ENCODE measurements at places on chromosomes 16 and 17.

DNA sequence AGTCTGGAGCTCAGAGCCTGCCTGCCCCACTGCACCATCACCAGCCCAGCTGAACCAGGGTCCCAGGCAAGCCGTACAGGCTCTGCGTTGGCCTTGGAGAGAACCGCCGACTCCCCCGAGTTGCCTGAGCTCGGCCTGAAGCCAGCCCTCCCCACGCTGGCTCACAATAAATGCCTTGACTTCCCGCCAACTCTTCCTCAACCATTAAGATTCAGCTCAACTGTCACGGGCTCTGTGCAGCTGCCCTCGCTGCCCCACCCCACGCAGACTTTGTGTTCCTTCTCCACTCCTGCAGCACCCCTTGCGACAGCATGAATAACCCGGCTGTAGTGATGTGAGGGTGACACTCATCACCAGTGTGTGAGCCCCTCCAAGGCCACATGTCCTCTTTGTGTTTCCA is 4.8 kb upstream of the QPRT start:
- no peak for DNase-seq

GRCh38 chr16:73113336-73113735 is 65.4 kb upstream of the ZFHX3 start:
- no peak for DNase-seq

DNA sequence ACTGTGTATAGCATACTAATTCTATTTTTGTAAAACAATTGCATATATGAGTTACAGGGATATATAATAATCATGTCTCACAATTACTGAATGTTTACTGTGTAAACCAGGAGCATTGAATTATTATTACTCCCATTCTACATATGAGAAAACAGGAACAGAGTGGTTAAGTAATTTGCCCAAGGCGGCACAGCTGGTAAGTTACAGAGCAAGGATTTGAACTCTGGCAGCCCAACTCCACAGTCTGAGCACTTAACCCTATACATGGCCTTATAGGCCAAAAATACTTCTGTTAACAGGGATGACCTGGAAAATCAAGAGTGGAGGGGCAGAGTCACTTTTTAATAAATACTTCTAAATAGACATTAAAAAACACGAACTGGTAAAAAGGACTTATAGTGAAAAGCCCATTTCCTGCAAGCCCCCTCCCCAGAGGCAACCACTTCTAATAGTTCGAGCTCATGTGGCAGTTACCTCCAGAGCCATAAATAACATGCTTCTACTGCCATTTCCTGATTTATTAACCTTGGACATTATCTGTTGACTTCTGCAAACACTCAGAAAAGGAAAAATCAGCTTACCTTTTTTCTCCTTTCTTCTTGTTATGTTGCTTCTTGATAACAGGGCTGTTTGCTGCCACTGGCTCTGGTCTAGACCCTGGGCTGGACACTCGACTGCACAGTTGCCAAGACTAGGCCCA is 22.1 kb upstream of the ADGRG1 start:
- DNase-seq: no peak

DNA sequence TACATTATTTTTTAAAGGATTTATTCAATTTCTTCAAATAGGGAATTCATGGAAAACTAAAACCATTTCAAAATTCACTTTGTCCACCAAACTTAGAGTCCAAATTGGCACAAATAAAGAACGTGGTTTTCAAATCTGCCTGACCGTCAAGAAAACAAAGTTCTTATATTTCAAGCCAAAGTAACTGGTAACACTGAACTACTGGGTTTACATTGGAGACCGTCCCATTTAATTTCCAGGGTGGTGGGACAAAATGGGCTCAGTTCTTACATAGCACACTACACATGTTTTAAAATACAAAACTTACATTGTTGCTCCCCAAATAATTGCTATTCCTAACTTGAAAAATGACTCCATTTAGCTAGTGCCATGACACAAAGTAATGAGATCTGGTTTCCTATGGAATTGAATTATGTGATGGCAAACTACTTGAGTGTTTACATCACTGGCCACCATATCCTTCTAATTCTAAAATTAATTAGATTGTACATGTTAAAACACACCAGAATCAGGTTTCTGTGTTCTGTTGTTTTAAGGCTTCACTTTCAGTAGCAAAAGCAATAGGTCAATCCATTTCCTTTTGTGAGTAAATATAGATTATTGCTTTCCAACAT is 6.5 kb downstream of the PSME3IP1 start:
- no peak for DNase-seq

- peak; percentile 84 for DNase-seq
Observed at GRCh38 chr16:71808593-71809459, at the start of gene AP1G1. TSS of gene AP1G1 (minus strand) at chr16:71808834. CDS start at chr16:71789479, 19,355 bp downstream.

GRCh38 chr16:78763821-78764440 is 664.5 kb downstream of the WWOX start:
- DNase-seq: no peak

DNA sequence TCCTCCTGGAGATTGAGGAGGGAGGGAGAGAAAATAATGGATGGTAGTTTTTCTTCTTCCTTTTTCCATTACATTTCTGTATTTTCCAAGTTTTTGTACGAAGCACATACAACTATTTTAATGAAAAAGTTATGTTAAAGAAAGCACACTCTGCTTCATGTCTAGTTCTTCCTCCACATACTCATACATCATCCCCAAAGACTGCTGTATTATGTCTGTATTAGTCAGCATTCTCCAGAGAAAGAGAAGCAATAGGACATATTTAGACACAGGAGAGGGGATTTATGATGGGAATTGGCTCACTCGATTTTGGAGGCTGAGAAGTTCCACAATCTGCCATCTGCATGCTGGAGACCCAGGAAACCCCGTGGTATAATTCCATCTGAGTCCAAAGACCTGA is 10.1 kb upstream of the ACSM2A start:
- no peak for DNase-seq

DNA sequence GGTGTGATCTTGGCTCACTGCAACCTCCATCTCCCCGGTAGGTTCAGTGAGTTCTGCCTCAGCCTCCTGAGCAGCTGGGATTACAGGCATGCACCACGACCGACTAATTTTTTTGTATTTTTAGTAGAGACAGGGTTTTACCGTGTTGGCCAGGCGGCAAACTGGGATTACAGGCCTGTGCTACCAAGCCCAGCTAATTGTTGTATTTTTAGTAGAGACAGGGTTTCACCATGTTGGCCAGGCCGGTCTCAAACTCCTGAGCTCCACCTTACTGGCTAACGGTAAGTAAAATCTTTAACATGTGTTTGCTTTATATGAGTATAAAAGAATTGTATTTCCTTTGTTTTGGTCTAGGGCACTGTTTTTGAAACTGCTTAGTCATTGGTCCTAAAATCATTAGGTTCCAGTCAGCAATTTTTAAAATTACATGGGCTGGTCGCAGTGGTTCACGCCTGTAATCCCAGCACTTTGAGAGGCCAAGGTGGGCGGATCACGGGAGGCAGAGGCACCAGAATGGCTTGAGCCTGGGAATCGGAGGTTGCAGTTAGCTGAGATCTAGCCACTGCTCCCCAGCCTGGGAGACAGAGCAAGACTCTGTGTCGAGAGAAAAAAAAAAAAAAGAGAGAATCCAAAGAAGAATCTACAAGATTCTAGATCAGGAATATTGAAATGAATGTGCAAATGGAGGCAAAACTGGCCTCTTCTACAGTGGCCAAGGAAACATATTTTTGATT is 3.6 kb downstream of the FLYWCH1 start:
- no peak for DNase-seq

DNA sequence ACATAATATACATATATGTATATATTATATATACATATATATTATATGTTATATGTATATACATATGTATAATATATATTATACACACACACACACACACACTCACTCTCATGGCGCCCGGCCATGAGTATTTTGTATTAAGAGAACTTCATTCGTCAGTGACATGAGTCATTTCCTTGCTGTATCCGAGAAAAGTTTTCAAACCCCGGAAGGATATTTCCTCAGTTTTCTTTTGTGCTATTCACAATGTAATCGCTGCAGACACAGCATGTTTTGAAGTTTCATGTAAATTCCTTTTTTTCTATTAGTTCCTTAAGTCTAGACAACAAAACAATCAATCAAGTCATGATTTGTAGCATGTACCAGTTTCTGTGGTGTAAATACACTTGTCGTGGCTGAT is 33.3 kb downstream of the OR1D5 start:
- no peak for DNase-seq

GRCh38 chr17:58040386-58040785 is 33.3 kb upstream of the SRSF1 start:
- no peak for DNase-seq

GRCh38 chr17:61444075-61444474 is 8.1 kb upstream of the TBX4 start:
- no peak for DNase-seq
